ENCODE measurements at places on chromosomes 5 and 9.
A peak's percentile ranks its signal among the peaks of the same experiment; 100 is the strongest.

GRCh38 chr9:100579665-100580064 lies 1.8 kb downstream of the CAVIN4 start:
- peak; percentile 8 for DNase-seq

DNA sequence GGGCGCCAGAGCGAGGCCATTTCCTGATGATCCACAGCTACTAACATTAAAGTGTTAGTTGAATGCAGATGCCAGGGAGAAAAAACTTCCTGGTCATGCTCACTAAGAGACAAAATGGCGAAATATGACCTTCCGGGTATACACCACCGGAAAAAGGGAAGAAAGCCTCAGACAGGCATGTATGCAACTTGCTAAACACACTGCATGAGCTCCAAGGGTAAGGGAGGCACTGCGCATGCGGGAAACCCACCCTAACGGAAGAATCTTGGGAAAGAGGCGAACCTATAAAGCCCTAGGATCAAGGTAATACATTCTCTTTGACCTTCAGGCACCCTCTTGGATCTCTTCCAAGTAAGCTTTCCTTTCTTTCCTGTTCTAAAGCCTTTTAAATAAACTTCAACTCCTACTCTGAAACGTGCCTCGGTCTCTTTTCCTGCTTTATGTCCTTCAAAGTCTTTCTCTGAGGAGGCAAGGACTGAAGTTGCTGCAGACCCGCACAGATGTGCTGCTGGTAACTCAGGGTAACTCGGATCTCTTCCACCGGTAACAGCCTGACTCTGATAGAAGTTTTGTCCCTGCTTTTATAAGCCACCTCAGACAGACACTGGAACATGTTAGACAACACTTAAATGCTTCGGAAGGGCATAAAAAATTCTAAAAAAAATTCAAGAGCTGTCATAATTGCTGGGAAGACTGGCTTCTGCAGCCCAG lies 64.9 kb downstream of the DTWD2 start:
- peak; percentile 17 for DNase-seq

DNA sequence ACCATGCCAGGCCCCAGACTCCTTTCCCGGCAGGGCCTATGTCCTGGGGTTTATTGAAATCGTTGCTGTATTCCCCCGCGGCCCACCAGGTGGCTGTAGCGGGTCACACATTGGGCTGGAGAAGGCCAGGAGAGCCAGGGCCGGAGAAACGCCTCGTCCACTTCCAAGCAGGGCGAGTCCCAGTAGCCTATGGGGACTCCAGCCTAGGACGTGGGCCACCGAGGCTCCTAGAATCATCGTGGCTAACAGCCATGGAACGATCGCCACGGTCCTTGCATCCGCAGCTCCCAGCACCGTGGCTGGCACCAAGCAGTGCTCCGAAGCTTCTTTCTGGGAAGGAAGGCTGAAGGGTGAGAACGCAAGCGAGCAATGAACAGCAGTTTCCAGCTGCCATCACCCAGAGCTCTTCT lies 87.7 kb downstream of the ENTREP1 start:
- DNase-seq, result peak; percentile 73

GRCh38 chr9:34059281-34059680 lies 10.6 kb upstream of the UBAP2 start:
- peak; percentile 5 for DNase-seq

- peak; percentile 66 for DNase-seq
Measured at GRCh38 chr9:38620483-38621433, at the start of gene ANKRD18A. Gene ANKRD18A, minus strand, starts transcription at chr9:38620596. Its CDS starts 311 bp downstream, at chr9:38620285.

DNA sequence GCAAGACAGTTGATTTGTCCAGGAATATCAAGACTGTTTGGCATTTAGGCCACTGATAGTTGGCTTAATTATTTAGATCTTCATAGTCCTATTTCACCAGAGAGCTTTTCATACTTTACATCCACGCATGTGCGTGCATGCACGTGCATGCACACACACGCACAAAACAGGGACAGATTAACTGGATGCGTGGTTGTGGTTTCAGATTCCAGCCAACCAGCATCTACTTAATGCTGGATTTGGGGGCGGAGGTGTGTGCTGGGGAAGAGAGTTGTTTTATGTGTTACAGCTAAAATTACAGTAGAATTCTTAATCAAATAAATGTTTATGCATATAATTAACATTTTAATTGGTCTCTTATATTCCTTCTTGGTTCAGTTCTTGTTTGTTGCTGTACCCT lies 7.3 kb downstream of the RNF14 start:
- no peak for DNase-seq

- DNase-seq, result no peak
Measured at GRCh38 chr5:73112359-73112758, 8.0 kb upstream of the TMEM171 start.

GRCh38 chr9:127058011-127058644 lies 64.3 kb downstream of the ANGPTL2 start:
- DNase-seq, result no peak

GRCh38 chr5:59143926-59144333 lies 561.1 kb downstream of the RAB3C start:
- DNase-seq, result no peak

DNA sequence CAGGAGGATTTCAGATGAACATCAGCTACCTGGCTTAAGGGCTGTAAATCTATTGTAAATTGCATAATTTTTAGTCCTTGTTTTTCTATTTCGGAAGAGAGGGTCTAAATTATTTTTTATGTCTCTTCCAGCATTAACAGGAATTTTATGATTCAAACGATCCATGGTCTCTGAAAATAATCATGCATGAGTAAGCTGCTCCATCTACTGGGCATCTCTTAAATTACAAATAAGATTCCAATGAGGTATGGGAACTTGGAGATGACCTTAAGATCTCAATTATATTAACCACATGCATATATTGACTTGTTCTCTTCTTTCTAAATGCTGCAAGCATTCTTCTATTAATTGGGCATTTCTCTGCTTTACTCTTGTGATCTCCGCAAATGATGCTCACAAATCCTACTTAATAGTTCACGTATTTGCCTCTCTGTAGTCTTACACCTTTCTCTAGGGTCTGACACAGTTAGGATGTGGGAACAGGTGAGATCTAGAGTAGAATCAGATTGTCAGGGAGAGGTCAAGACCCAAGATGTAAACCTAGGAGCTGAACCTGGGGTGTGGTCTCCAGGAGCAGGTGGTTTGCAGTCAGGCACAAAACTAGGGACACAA lies 86.9 kb downstream of the NUDT12 start:
- peak; percentile 63 for DNase-seq

GRCh38 chr5:103927739-103928138 lies 365.1 kb upstream of the NUDT12 start:
- no peak for DNase-seq

- no peak for DNase-seq
Measured at GRCh38 chr5:146426305-146426704, 20.8 kb upstream of the TCERG1 start.

DNA sequence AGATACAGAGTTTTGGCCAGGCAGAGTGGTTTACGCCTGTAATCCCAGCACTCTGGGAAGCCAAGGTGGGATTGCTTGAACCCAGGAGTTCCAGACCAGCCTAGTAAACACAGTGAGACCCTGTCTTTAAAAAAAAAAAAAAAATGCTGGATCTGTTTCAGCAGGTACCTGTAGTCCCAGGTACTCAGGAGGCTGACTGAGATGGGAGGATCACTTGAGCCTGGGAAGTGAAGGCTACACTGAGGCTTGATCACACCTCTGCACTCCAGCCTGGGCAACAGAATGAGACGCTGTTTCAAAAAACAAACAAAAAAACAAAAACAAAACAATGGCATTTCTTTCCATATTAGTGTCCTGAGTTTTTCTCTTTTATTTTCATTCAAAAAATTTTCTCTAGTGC lies 19.0 kb downstream of the UNC13B start:
- DNase-seq, result no peak

- DNase-seq, result no peak
Measured at GRCh38 chr5:80962630-80963520, 2.7 kb downstream of the RASGRF2 start.

DNA sequence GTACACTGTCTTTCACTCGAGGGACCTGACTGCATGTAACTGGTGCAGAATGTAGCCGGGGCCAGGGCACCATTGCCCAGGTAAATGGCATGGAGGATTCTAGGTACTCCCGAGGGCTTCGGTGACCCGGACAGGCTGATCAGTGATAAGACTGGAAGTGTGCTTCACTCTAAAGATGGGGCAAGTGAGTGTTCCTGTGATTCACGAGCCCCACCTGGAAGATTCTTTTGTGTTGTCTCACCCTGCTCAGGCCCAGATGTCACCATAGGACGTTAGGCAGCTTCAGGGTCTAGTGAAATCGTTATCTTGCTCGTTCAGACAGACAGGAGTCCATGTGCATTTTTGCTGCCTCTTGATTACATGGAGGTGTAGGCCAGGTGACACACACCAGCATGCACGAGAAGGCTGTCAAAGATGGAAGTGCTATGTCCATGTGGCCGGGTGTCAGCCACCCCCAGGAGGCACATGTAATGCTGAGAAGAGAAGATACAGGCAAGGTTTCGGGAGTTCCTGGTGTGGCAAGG lies 73.9 kb downstream of the WNK2 start:
- DNase-seq, result no peak

- no peak for DNase-seq
Measured at GRCh38 chr5:140251527-140251973, 51.4 kb downstream of the PFDN1 start.

DNA sequence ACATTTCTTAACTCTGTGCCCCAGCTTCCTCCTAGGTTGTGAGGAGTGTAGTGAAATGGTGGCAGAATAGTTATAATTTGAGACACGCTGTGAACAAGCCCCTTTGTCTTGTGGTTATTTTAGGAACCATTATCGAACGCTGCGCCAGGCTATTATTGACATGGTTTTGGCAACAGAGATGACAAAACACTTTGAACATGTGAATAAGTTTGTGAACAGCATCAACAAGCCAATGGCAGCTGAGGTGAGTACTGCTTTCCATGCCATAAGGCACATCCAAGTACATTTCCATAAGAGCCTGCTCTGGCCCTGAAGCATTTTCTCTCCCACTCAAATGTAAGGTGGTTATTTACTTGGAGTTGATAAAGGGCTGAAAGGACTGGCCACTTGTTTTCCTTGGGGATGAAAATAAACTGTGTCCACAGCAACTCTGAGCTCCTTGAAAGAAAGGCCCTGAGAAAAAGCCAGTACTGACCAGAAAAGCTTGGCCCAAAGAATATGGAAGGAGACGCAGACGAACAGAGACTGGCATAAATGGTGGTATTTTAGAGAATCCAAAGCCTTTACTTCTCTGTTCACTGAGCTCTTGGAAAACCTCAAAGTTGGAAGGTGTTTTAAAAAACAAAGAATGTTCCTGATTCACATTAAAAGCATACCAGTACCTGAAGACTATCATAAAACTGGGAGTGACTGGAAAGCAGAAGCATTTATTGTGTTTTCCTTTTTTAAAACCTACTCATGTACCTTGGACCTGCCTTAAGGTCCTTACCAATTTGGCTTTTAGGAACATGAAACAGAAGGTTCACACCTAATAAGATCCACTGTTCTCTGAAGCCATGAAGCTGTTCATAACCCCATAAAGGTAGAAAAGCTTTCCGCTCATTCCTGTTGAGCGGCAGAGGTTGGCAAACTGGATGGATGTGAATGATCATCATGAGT lies 72.2 kb downstream of the WDR41 start:
- no peak for DNase-seq

- DNase-seq, result peak; percentile 13
Measured at GRCh38 chr5:56356121-56356835, 123.1 kb upstream of the ANKRD55 start.

GRCh38 chr5:110809006-110809405 lies 70.2 kb downstream of the SLC25A46 start:
- DNase-seq, result no peak

GRCh38 chr9:128144239-128145181 lies 4.7 kb upstream of the LCN2 start:
- no peak for DNase-seq

GRCh38 chr5:89445106-89445745 lies 562.2 kb upstream of the MEF2C start:
- no peak for DNase-seq

GRCh38 chr9:71249729-71250317 lies 128.4 kb upstream of the TRPM3 start:
- DNase-seq, result peak; percentile 70

DNA sequence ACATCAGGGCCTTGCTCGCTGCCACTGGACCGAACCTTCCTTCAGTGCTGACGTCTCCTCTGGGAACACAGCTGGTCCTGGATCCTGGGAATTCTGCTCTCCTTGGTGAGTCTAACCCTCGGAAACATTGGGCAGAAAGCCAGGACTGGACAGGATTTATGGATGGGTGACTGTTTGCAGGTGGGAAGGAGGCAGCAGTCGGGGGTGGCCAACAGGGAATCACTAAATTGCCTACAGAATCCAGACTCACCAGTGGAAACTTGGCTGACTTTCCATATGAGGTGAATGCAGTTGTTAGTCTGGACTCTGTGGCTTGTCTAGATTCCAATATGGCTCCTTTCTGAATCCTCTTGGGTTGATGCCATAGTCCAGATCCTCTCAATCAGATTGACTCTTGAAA lies 203.1 kb downstream of the SAXO1 start:
- no peak for DNase-seq

DNA sequence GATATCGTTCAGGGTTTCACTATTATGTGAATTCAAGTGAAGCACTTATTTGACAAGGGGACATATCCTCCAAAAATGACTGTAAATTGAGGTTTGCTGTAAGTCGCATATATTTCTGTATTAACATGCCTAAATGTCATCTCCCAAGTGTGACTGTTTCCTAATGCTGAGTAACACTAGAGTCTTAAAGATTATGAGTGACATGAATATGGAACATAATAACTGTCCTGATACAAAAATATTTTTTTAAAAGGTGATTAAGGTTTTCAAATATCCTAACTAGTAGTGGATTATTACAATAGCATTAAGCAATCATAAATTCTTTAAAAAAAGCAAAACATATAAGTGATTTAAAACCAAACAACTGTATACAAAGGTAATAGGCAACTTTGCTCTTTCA lies 3.6 kb downstream of the NFIB start:
- DNase-seq, result no peak

- DNase-seq, result peak; percentile 66
Measured at GRCh38 chr5:154470137-154470536, 7.9 kb downstream of the HAND1 start.

DNA sequence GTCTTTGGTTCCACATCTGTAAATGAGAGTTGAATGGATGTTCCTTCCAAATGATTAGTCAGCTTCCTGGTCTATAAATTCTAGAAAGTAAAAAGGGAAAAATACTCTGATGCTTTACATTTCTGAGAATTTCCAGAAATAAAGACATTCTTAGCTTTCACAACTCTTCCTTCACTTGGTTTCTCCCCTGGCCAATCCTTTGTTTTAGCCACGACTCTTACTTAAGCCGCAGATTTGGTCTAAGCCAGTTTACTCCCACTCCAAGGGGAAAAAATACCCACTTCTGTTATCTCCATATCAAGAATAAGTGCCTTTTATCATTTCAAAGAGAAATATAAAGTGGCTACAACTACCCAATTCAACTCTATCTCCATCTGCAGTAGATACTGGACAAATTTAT lies 29.7 kb downstream of the PWWP2A start:
- DNase-seq, result no peak

DNA sequence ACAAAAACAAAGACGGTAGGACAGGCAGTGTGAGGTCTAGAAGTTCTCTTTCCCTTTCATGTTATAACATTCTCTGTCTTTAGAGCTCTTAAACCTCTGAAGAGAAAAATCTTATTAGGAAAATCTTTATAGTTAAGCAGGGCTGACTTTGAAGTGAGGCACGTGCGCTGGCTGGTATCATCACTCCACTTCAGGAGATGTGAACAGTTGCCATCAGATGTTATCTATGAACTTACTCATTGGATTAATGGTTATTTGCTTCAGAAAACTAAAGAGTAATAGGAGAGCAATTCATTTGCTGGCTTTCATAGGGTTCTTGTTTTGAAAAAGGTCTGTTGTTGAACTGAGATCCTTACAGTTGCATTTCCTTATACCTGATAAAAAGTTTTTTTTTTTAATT lies 25.7 kb downstream of the LRRTM2 start:
- DNase-seq, result peak; percentile 26
